ENCODE measurements at places on chromosomes 4 and X.
A peak's percentile ranks its signal among the peaks of the same experiment; 100 is the strongest.

DNA sequence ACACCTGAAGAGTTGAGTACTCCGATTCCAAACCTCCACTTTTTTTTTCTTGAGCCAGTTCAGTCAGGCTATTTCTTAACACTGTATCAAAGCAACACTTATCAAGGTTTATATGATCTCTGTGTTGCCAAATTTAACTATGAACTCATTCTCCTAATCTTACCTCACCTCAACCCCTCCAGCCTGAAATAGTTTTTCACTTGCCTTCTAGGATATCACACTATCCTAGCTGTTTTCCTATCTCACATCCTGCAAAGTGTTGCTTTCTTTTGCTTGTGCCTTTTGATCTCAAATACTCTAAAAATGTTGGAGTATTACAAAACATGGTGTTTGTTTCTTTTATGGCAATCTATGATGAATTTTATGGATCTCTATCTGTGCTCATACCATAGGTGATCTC is 415.0 kb downstream of the CFAP47 start:
- DNase-seq: no peak

GRCh38 chr4:26133840-26134239 is 187.0 kb upstream of the RBPJ start:
- no peak for DNase-seq

DNA sequence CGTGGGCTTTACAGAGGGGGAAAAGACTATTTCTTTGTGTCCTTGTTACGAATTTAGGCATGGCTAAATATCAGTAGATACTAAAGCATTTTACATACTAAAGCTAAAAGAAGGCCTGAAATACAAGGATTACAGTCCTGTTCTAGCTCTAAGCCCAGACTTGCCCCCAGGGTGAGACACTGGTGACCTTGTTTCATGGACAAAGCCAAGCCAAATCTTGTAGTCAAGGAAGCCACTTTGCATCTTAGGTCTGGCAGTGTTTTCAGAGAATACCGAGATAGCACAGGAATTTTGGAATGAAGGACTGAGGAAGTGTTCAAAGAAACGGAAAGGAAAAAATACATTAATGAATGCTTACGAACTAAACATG is 733 bp upstream of the G3BP2 start:
- DNase-seq: no peak

DNA sequence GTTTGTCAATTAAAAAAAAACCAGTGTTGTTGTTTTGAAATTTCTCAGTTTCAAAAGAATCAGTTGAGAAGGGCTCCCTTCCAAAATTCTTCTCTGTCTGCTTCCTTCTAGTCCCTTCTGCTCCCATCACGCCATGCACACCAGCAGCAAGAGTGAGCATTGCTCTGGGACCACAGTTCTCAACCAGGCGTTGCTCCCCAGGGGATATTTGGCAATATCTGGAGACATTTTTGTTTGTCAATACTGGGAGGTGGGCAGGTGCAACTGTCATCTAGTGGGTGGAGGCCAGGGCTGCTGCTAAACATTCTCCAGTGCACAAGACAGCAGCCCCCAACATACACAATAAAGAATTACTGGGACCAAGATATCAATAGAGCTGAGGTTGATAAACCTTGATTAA is 74.8 kb upstream of the EGFL6 start:
- no peak for DNase-seq

GRCh38 chr4:21790438-21791029 is 158.0 kb downstream of the KCNIP4 start:
- no peak for DNase-seq

DNA sequence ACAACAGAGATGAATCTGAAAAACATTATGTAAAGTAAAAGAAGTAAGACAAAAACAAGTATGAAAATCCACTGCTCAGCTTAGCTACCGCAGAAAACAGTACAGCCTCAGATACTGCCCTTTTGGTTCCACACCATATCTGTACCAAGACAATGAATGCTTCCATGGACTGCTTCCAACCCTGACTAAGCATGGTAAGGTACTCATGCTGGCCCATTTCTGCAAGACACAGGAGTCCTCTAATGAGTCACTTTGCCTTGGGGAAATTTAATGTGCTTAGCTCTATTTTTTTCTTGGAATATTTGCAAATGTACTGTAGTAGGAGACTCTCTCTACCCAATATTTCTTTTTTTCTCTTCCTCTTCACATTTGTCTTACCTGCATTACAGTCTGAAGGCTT is 931.7 kb upstream of the HS3ST1 start:
- DNase-seq: no peak

- no peak for DNase-seq
Measured at GRCh38 chr4:15148691-15149090, 146.4 kb downstream of the CPEB2 start.

GRCh38 chrX:121160987-121161386 is 113.6 kb downstream of the GLUD2 start:
- DNase-seq: no peak

DNA sequence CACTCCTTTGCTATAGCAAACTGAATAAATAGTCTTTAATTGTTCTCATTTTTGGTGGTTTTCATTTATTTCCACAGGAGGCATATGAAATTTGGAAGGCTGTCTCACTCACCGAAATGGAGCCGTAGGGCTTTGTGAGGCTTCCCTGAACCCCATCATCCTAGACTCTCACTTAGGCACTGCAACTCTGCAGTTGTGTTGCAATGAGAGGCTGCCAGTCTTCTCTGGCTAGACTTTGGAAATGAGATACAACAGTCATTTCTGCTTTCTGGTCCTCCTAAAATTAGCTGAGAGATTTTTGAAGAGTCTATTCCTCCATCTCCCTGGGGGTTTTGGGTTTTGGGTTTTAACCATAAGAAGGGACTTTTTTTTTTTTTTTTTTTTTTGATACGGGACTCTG is 146.5 kb downstream of the SH3BGRL start:
- no peak for DNase-seq

DNA sequence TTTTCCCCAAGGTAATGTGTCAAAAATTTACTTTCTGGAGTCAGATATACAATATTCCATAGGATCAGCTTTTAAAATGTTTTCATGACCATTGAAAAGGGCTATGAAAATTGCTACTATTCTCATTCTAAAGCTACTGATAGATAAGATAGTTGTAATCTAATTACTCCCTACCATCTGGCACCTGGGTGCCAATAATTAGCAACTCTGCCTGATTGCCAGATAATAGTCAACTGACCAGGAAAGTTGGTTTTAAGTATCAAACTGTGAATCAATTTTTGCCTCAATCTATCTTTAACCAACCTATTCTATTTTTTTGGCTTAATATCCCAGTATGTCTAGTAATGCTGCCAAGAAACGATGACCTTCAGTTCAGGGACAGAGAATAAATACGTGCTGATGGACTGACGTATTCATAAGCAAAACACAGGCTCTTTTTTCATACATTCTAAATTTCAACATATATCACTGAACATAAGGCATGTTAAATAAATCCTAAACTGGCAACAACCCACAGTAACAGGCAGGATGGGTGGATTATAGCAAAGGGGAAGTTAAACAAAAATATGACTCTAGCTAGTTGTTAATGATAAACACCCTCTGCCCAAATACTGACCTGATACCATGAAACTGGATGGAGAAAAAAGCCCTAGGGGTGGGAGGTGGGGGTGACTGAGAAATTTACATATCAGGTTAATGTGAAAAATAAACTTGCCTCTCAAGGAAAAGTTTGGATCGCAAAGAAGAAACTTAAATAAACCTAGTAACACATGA is 18.2 kb downstream of the SH3RF1 start:
- no peak for DNase-seq

DNA sequence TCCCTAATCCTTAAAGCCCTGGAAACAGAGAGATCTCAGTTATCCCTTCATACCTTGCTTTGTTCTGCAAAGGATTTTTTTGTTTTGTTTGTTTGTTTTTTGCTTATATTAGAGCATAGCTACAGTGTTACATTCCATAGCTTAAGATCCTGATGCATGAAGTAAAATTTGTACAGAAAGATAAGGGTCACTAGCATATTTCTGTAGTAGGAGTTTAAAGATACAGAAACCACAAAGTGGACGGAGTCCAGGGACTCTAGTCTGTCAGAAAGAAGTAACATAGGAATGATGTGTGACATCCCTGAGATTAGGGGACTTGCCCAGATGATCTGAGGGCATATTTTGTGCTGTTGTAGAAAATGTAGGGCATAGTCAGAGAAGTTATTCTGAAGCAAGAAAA is 151.9 kb upstream of the PLAC1 start:
- no peak for DNase-seq

DNA sequence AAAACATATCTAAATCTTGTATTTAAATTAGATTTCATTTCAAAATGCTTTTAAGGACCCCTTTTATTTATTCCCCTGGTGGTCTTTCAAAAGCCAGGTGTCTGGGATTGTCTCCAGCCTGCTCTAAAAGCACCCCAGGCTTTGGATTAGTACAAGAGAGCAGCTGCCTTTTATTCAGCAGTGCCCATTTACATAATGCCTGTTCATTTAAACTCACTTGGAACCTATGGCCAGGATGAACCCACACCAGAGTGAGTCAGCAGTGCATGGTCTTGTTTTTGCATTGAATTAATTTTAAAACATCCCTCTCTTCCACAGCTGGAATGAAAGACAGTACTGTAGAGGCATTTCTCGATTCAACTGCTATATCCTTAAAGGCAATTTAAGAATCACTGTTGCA is 64.1 kb upstream of the TENM3 start:
- DNase-seq: no peak

- no peak for DNase-seq
Measured at GRCh38 chrX:131262738-131263679, 26.1 kb downstream of the IGSF1 start.

GRCh38 chr4:25874655-25875054 is 11.9 kb upstream of the SEL1L3 start:
- DNase-seq: no peak

DNA sequence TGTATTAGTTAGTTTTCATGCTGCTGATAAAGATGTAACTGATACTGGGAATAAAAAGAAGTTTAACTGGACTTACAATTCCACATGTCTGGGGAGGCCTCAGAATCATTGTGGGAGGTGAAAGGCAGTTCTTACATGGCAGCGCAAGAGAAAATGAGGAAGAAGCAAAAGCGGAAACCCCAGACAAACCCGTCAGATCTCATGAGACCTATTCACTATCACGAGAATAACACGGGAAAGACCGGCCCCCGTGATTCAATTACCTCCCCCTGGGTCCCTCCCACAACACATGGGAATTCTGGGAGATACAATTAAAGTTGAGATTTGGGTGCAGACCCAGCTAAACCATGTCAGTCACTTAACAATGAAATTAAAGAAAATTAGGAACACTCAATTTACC is 499.1 kb downstream of the FSTL5 start:
- no peak for DNase-seq

- peak; percentile 51 for DNase-seq
Measured at GRCh38 chr4:98411731-98412130, 150.5 kb downstream of the RAP1GDS1 start.

GRCh38 chrX:154603438-154604430 is 15.3 kb downstream of the CTAG1B start:
- no peak for DNase-seq

DNA sequence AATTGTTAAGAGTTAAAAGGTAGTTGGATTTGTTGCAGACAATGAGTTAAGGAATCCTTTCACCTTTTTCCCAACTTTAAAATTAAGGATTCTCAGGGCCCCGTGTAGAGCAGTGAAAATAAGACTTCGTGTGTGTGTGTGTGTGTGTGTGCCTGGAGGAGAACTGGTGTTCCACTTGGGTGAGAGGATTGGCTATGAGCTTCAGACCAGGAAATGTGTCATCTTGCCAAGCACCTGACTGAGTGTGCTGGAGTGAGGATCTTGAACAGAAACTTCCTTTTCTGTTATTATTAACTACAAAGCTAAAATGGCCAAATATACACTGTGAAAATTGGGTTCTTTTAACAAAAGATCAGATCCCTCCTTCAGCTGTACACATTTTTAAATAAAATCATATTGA is 113.1 kb upstream of the VCX2 start:
- DNase-seq: no peak

DNA sequence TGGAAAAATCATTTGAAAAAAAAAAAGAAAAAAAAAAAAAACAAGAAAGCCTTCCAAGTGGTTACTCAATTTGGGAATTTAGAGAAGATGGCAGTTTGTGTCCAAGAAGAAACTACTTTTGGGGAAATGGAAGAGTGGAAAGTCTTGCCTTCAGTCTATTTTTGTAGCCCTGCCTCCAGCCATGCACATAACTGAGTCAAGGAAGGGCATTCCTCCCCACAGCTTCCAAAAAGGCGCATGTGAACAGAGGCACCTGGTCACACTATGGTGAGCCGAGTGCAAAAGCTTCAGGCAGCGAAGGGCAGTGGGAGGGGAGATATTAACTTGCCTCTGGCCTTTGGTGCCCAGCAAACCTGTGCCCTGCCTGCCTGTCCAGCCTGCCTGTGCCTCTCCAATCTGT is 163.7 kb downstream of the SMIM20 start:
- no peak for DNase-seq

DNA sequence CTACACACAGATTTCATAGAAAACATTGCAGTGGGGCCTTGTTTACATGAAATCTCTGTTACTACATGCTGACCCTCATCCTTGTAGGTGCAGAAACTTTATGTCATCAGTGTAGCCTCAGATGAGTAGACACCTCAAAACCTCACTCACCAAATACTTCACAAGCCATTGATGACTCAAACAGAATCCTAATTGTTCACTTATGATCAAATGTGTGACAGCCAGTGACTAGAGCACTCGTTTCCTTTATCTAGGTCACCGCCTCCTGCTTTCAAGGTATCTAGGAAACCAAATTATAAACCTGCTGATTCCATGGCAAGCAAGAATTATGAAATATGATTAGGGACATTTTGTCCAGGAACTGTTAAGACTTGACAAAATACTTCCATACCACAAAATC is 255.8 kb upstream of the GPRIN3 start:
- DNase-seq: no peak

DNA sequence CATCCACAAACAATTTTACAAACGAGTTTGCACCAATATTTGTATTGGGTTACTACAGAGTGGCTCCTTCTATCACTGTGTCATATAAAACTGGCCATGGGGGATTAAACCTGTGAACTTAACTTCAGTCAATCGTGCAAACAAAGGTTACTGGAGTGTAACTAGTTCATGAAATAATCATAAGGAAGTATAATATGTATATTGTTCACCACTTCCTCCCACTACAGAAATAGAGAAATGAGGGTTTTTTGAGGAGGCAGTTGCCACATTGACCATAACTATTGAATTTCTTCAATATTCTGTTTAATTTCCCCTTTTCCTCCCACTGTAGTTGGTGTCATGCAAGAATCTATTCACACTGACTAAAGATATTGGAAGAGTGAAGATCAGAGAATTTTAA is at the start of gene GPR82:
Gene GPR82, plus strand, starts transcription at position 356 of the 400 bp plus-strand sequence. CDS start 2,846 bp downstream, outside the sequence.
- no peak for DNase-seq

GRCh38 chr4:65063601-65064000 is 606.7 kb downstream of the EPHA5 start:
- DNase-seq: no peak

GRCh38 chrX:20906571-20906970 is 467.6 kb upstream of the CNKSR2 start:
- no peak for DNase-seq

Data from spinal cord (tissue), 10 donors.